ENCODE measurements at places on chromosomes 3 and 15. TPM values are rescaled to one million over a fixed set of nuclear protein-coding genes. Genes with fewer than 3 reads are reported as not detected.

PLSCR5 gene
- polyA plus RNA-seq: not detected

MFN1 gene
- polyA plus RNA-seq: 74.4 TPM

IGSF11 gene
- 5.9 TPM for polyA plus RNA-seq

STX19 gene
- polyA plus RNA-seq: 0.19 TPM

DNA sequence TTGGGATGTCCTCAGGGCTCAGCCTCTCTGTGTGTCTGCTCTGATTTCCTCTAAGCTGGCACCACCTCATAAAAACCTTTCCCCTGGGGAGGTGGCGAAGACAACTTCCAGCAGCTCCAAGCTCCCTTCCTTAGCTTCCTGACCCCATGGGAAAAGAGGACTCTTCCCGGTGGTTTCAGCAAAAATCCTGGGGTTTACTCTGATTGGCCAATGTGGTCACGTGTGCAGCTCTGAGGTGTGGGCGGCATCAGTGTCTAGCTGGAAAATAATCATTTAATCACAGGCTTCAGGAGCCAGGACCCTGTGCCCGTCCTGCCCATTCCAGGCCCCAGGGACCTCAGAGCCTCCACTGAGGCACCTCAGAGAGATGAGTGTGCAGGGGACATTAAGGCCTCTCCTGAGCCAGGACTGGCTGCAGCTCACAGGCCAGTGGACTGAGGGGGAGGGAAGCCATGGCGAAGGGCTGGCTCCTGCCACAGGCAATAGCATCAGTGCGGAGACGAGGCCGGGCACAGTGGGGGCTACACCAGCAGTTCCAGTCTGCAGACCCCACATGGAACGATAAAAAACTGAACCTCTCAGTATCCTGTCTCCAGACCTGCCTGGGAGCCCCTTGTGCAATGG is 104.1 kb downstream of the TPRA1 start:
- no peak for DNase-seq

DNA sequence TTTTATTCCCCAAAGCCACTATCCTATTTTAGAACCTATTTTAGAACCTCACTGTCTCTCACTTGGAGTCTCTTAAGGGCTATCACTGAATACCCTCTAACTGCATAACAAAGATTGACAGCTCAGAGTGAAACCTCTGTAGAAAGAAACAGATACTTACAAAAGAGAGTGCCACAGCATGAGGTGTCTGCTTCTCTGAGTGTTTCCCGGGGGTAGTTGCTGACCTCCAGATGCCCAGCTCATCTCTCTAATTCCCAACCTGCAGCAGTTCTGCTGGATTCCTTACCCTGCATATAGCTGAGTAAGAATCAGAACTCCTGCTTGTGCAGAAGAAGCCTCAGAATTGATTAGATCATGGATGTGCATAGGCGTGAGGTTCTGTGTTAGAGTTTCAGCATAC is 34.5 kb downstream of the P3H2 start:
- DNase-seq: no peak

- DNase-seq: peak; percentile 10
Measured at GRCh38 chr3:67578416-67578815, 76.0 kb downstream of the SUCLG2 start.

GRCh38 chr3:183085634-183086390 is 13.5 kb downstream of the MCCC1 start:
- no peak for DNase-seq

CAPN3 gene
- 28.7 TPM for polyA plus RNA-seq

GRCh38 chr3:142394921-142395622 is 52.8 kb downstream of the XRN1 start:
- DNase-seq: no peak

RASGRF1 gene
- polyA plus RNA-seq: 0.51 TPM

DNA sequence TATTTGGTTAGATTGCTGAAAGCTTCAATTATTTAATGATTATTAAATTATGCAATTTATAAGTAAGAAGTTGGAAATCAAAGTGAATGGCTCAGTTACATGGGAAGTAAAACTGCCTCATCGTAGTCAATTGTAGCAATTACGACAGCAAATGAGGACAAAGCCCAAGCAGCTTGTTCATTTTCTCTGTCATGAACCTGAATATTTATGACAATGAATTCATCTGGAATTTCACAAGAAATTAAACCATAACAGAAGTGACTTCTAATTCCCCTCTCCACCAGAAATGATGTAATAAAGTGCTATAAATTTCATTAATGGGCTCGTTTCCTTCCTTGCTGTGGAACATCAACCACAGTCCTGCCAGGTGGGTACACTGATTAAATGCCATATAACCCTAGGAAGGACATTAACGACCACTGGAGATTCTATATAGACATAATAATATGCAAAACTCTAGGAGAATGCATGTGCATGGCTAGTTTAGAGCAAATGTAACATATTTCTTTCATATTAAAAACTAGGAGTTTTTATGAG is 273.8 kb upstream of the DCBLD2 start:
- peak; percentile 12 for DNase-seq

DNA sequence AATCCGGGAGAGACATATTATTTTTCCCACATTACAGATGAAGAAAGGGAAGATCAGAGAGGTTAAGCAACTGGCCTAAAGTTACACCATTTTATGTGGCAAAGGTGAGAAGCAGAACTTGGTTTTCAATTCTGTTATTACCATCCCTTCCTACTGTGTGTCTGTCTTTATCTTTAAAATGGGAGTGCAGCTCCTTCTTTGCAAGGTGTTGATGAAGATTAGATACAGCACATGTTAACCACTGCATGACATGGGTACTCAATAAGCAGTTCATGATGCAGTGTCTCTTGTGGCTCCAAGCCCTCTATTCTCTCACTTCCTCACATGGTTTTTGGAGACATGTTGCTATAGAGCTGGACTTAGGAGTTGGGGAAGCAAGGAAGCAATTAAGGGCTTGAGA is 23.1 kb upstream of the TBC1D21 start:
- DNase-seq: no peak

DNA sequence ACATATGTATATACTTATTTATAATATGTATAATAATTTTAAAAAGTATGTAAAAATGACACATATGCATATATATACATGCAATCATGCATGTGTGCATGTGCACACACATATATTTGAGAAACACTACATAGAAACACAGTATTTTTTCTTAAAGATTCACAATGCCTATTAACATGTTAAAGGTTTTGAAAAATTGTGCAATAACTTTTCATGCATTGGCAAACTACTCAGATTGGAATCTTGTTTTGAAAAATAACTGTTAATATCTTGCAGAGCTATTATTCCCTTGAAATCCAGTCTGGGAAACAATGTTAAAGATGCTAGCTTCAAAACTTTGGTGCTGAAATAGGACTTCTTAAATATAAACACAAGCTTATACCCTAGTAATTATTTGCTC is 256.2 kb upstream of the P2RY1 start:
- no peak for DNase-seq

TMC3 gene
- 0.24 TPM for polyA plus RNA-seq

- no peak for DNase-seq
Measured at GRCh38 chr3:185200639-185201038, 47.8 kb upstream of the C3orf70 start.

DNA sequence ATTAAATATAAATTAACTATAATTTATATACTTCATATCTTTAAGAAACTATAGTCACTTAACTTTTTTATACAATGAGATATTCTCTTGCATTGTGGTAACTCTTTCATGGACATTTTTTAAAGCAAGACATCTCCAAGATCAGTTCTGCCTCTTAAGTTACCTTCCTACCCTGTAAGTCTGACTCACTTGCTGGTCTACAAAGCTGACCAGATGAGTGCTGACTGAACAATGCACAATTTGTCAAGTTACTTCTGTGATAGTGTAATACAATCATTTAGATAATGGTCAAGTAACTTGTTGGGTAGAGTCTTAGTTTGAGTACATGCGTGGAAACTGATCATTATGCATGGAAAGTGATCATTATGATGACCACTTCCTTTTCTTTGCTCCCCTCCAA is 145.9 kb downstream of the MEIS2 start:
- DNase-seq: no peak

- DNase-seq: no peak
Measured at GRCh38 chr3:108006077-108006771, 84.6 kb downstream of the CD47 start.

GRCh38 chr3:152790651-152791387 is 44.1 kb upstream of the P2RY1 start:
- no peak for DNase-seq

GRCh38 chr3:119913021-119913420 is 131.1 kb downstream of the NR1I2 start:
- no peak for DNase-seq

Data from renal pelvis (tissue), 12 donors.